Placental epithelial cell (primary cell): ENCODE measurements at places on chromosomes 6 and 20. TPM values are rescaled to one million over a fixed set of nuclear protein-coding genes. Genes with fewer than 3 reads are reported as not detected.

NNAT gene
- 39.5 and 106 TPM in 2 replicates for total RNA-seq

SYTL3 gene
- 11.8 and 13.2 TPM in 2 replicates for total RNA-seq

KIF13A gene
- 60.9 and 71.8 TPM in 2 replicates for total RNA-seq

RBM24 gene
- 0.11 and 0.39 TPM in 2 replicates for total RNA-seq

MYT1 gene
- under 0.01 TPM in 1 of 2 replicates, not detected in the other for total RNA-seq

COL12A1 gene
- 301 and 1,002 TPM in 2 replicates for total RNA-seq

COL19A1 gene
- under 0.01 and 0.11 TPM in 2 replicates for total RNA-seq

SFT2D1 gene
- total RNA-seq = 11.0 and 24.8 TPM in 2 replicates

MOG gene
- total RNA-seq = not detected in 2 replicates

PRIM2 gene
- 16.1 and 19.7 TPM in 2 replicates for total RNA-seq

GRM4 gene
- total RNA-seq = 0.22 and 0.79 TPM in 2 replicates

SAMHD1 gene
- total RNA-seq = 1.2 and 3.9 TPM in 2 replicates

SEMG1 gene
- total RNA-seq = not detected in 2 replicates

AGPAT4 gene
- 1.6 and 2.0 TPM in 2 replicates for total RNA-seq

MATN4 gene
- 0.54 and 1.2 TPM in 2 replicates for total RNA-seq

GATA5 gene
- not detected in 2 replicates for total RNA-seq

TTLL9 gene
- total RNA-seq = under 0.01 TPM in 1 of 2 replicates, not detected in the other

LPIN3 gene
- total RNA-seq = 15.6 and 21.2 TPM in 2 replicates

PARD6B gene
- total RNA-seq = 9.0 and 19.6 TPM in 2 replicates

KIAA1586 gene
- total RNA-seq = 13.4 and 18.8 TPM in 2 replicates

BACH2 gene
- 2.1 and 2.4 TPM in 2 replicates for total RNA-seq

NINL gene
- 14.3 and 23.6 TPM in 2 replicates for total RNA-seq

GSTA3 gene
- total RNA-seq = not detected in 2 replicates

THBS2 gene
- 1.3 and 5.1 TPM in 2 replicates for total RNA-seq

TBXT gene
- not detected in 2 replicates for total RNA-seq

RGL2 gene
- total RNA-seq = 86.5 and 107 TPM in 2 replicates

SLC32A1 gene
- total RNA-seq = not detected in 2 replicates

APCDD1L gene
- total RNA-seq = 0.79 and 1.5 TPM in 2 replicates

SAMD5 gene
- under 0.01 and 0.22 TPM in 2 replicates for total RNA-seq

CFB gene
- total RNA-seq = 0.39 TPM in 1 of 2 replicates, not detected in the other

TNF gene
- 1.2 and 1.5 TPM in 2 replicates for total RNA-seq

ZNF391 gene
- total RNA-seq = 1.5 and 2.7 TPM in 2 replicates

HLA-G gene
- total RNA-seq = 1.8 and 4.7 TPM in 2 replicates

ISM1 gene
- 0.11 TPM in 1 of 2 replicates, not detected in the other for total RNA-seq

TMEM151B gene
- total RNA-seq = under 0.01 TPM in 1 of 2 replicates, not detected in the other

RGS17 gene
- under 0.01 TPM in 1 of 2 replicates, not detected in the other for total RNA-seq

SUMO4 gene
- 2.7 and 4.7 TPM in 2 replicates for total RNA-seq

RUNX2 gene
- total RNA-seq = 1.6 and 5.0 TPM in 2 replicates

POPDC3 gene
- under 0.01 TPM in 1 of 2 replicates, not detected in the other for total RNA-seq

OPRL1 gene
- 1.3 and 2.0 TPM in 2 replicates for total RNA-seq

CFAP61 gene
- 0.79 TPM in 1 of 2 replicates, not detected in the other for total RNA-seq

PGC gene
- total RNA-seq = not detected in 2 replicates

IYD gene
- total RNA-seq = not detected in 2 replicates

ARMH2 gene
- total RNA-seq = not detected in 2 replicates

RAET1L gene
- 0.22 TPM in 1 of 2 replicates, not detected in the other for total RNA-seq
